ENCODE measurements at places on chromosomes 2 and 18. TPM values are rescaled to one million over a fixed set of nuclear protein-coding genes. Genes with fewer than 3 reads are reported as not detected.
A peak's percentile ranks its signal among the peaks of the same experiment; 100 is the strongest.

DNA sequence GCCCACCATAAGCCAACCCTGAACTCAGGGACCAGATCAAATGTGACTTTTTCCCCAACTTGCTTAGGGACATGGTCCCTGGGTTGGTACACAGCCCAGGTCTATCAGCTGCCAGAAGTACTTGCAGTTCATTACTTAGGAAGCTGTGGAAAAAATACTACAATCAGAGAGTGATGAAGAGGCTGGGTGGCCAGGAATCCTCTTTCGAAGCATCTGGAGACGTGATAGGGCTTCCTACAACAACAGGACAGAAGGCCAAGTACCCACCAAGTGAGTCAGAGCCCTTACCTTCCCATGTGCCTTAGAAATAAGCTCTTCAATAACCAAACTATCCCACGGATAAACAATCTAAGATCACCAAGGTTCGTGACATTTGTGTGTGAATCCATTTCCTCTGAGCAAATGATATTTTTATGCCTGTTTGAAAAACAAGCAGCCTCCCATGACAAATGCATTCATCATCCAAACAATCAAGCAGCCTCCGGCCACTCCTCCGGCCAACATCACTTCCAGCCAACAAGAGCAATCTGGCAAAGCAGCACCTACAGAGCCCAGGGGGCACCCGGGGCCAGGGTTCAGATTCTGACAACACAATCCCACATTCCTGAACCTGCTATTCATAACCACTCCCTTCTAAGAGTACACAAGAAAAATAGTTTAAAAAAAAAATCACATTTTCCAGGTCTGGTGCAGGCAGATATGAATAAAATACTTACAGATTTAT lies 26.4 kb downstream of the TBC1D8 start:
- peaks cover 62% of the 10 kb centered on the region for H3K4me1 ChIP-seq
- peak overlapping the region; percentile 78 for H3K27ac ChIP-seq
- H3K4me3 ChIP-seq = peak overlapping the region; percentile 38
- peak; percentile 63 for DNase-seq

DNA sequence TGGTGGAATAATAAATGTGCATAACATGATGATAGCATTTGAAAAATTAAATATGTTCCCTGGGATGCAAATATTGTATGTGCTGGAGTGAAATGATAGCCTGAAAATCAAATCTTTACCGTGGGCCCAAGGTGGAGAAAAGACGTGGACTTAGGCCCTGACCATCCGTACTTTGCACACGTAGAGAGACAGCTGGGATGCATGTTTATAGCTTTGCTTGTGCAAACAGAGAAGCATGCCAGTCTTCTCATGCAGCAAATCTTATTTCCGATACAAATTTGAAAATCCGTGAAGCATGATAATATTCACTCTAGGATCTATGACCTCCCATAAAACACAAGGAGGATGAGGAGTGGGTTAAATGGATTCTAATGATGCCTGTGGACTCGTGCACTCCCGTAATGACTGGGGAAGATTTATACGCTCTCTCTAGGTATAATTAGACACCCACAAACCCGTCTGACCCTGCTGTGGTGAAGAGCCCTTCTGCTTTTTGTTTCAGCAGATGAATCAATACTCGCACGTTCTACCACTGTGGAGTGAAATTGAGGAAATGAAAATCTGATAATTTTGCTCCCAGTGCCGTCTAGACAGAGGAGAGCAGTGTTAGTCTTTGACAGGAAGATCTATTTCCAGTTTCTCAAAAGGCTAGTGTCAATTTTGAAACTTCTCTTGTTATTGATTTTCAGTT lies 810.3 kb upstream of the SALL3 start:
- no peak overlapping the region for H3K27ac ChIP-seq
- no peaks in the 10 kb centered on the region for H3K36me3 ChIP-seq
- H3K27me3 ChIP-seq = no peaks in the 10 kb centered on the region
- no peaks in the 10 kb centered on the region for H3K4me1 ChIP-seq
- DNase-seq = no peak

DNA sequence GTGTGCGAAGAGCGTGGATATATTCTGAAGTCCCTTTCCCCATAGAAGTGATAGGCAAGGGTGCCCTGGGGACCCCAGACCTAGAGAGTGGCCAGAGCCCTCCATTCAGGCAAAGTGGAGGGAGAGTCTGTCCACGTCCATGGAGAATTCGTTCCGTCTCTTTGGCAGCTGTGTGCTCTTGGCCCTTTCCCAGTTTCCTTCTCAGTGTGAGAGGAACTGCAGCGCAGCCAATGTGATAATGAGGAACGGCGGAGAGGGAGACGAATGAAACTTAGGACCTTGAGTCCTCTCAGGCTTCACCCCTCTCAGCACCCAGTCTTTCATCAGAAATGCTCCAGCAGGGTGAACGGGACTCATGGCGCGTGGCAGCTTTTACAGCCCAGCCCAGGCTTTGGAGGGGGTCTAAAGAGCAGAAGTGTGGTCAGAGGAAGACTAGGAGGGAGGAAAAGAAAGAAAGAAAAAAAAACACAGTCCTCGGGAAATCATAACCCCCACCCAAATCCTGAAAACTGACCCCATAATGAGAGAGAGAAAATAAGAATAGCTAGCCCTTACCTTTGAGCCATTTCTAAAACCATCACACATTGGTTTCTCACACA lies 95.0 kb upstream of the RIOK3 start:
- no peak for DNase-seq
- H3K4me1 ChIP-seq = peaks cover 50% of the 10 kb centered on the region
- no peaks in the 10 kb centered on the region for H3K36me3 ChIP-seq

DNA sequence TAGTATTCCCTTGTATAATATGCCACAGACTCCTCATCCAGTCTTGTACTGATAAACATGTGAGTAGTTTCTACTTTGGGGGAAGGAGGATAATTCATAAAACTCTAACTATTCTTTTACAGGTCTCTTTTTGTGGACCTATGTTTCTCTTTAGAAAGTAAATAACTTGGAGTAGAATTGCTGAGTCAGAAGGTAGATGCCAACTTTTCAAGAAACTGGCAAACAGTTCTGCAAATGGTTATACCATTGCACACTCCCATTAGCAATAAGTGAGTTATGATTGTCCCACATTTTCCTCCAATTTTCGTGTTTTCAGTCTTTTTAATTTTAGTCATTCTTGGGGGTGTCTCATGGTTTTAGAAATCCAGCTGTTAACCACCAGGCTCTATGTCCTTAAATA lies 477.2 kb upstream of the LRRTM4 start:
- DNase-seq = no peak
- H3K36me3 ChIP-seq = no peaks in the 10 kb centered on the region
- no peak overlapping the region for H3K4me3 ChIP-seq
- no peak overlapping the region for H3K27ac ChIP-seq

DNA sequence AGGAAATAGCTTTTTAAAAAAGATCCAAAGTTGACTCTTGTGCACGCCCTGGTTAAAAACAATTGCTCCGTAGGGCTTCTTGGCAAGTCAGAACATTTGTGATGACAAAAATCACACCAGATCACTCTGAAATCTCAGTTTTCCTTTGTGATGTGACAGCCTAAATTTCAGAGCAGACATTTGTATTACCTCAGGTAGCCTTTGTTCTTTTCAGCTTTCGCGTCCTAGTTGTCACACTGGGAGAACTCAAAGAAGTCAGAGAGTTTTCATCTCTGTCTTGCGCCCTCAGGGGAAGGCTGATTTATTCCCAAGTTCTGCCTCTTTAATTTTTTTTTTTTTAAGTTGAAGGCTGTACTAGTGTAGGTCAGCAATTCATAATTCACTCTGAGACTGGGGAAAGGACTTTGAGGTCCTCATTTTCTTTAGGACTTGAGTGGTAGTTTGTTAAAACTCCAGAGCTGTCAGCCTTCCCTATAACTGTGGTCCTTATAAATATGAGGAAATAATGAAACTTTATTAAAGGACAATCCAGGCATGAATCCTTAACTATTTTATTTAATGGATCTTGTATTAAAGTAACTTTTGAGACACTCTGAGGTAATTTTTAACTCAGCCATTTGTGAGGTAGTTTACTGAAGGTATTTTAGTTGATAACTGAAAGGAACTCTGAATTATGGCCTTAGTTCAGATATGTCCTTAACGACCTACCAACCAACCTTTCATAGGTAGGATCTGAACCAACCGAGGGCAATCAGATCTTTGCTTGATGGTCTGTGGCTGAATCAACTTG lies 525.1 kb upstream of the FAM98A start:
- no peaks in the 10 kb centered on the region for H3K4me1 ChIP-seq
- H3K27me3 ChIP-seq = no peaks in the 10 kb centered on the region
- no peaks in the 10 kb centered on the region for H3K36me3 ChIP-seq
- H3K4me3 ChIP-seq = no peak overlapping the region
- no peak for DNase-seq

DNA sequence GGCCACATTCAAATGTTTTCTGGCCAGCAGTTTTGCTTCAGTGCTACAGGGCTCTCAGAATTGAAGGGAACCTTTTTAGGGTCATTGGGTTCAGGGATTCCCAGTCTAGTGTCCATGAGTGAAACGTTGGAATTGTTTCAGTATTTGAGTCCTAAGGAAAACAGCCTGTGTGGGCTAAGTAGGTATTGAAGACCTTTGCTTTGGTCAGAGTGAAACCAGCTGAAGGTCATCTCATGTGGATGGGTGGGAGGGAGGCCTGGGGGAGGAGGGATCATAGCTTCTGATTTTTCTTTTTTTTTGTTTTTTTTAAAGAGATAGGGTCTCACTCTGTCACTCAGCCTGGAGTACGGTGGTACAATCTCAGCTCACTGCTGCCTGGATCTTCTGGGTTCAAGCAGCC lies 20.2 kb downstream of the B3GNT2 start:
- H3K4me1 ChIP-seq = peaks cover 65% of the 10 kb centered on the region
- H3K4me3 ChIP-seq = no peak overlapping the region
- no peaks in the 10 kb centered on the region for H3K36me3 ChIP-seq
- no peak for DNase-seq

DNA sequence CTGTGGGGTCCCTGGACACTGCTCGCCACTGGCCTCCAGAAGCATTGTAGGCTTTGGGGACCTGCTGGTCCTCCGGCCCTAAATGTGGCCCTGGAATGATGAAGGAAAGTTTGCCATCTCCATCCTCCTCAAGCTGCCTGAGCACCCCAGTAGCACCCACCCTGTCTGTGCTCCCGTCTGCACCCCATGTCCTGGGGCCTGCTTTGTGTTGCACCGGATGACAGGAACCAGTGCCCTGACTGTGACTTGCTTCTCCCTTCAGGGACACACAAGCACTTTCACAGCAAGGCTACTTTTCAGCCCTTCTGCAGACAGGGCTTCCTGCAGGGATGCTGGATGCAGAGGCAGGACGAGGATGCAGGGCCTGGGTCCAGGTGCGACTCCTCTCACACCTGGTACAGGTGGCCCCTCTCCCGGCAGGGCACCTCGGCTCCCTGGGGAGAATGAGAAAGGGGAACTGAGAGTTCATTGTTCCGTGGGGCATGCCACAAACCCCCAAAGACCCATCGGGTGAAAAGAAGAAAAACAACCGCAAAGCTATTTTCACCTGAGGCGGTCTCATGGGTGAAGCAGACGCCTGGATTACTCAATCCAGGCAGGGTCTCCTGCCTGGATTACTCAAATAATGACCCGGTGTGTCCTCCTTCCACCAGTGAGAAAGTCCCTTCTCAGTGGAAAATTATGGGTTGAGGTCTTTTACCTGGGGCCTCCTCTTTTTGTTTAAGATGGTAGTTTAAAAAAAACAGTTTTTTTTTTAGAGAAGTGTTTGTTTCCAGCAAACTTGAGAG lies 74.9 kb downstream of the LONRF2 start:
- no peak overlapping the region for H3K4me3 ChIP-seq
- DNase-seq = no peak
- no peaks in the 10 kb centered on the region for H3K27me3 ChIP-seq
- H3K36me3 ChIP-seq = no peaks in the 10 kb centered on the region

- no peak overlapping the region for H3K27ac ChIP-seq
- H3K4me1 ChIP-seq = peaks cover 18% of the 10 kb centered on the region
- no peaks in the 10 kb centered on the region for H3K27me3 ChIP-seq
- no peak overlapping the region for H3K4me3 ChIP-seq
Observed at GRCh38 chr2:109386004-109386695, 227.6 kb downstream of the SEPTIN10 start.

Gene ANKRD30B
- total RNA-seq = not detected

Gene MARS2
- 1.5 TPM for total RNA-seq

Gene MROH2A
- total RNA-seq = not detected

Gene SMYD1
- not detected for total RNA-seq

Measured in thoracic aorta (tissue), 2 donors.